Effector memory CD4-positive, alpha-beta T cell (primary cell): ENCODE measurements at places on chromosomes 3 and 15.

GRCh38 chr3:127796045-127796830 lies 26.1 kb downstream of the MGLL start:
- DNase-seq, result no peak

GRCh38 chr3:104347291-104347690 lies 1019.4 kb upstream of the ALCAM start:
- DNase-seq, result no peak

GRCh38 chr3:32140943-32141342 lies 34.5 kb downstream of the GPD1L start:
- DNase-seq, result no peak

DNA sequence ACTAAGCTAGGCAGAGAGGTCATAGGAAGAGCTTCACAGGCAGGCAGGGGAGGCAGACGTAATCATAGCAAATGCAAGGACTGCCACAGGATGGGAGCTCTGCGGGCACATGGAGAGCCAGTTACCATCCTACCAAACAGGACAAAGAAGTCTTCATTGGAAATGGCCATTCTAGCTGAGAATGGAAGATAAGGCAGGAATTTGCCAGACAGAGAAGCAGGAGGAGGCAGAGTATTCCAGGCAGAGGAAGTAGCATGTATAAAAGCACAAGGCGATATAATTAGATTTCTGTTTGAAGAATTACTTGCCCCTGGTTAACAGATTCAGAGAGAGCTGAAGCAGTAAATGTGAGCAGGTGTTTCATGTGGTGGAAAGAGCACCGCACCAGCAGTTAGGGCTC lies 3.5 kb upstream of the SEMA5B start:
- no peak for DNase-seq

GRCh38 chr3:72784226-72784625 lies 64.0 kb downstream of the SHQ1 start:
- DNase-seq, result no peak

- DNase-seq, result no peak
Observed at GRCh38 chr3:40333416-40333815, 23.9 kb downstream of the EIF1B start.

- no peak for DNase-seq
Observed at GRCh38 chr15:89138999-89139612, 50.9 kb downstream of the ABHD2 start.

DNA sequence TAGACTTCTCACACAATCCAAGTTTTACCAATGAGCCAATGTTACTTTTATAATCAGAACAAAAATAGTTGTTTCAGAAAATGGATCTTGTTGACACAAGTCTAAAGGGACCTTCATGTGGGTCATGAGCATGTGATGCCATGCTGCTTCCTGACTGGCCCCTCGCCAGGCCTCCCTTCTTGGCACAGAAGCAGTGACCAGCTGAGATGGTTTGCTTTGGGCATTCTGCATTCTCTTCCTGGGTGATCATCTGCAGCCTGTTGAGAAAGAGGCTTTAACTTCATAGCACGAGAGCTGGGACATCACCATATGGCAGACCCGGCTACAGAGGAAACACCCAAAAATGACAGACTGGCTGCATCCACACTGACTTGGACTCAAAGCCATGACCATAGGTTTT lies 45.7 kb downstream of the TGM4 start:
- DNase-seq, result no peak

GRCh38 chr15:61564785-61565184 lies 335.7 kb upstream of the RORA start:
- DNase-seq, result no peak

DNA sequence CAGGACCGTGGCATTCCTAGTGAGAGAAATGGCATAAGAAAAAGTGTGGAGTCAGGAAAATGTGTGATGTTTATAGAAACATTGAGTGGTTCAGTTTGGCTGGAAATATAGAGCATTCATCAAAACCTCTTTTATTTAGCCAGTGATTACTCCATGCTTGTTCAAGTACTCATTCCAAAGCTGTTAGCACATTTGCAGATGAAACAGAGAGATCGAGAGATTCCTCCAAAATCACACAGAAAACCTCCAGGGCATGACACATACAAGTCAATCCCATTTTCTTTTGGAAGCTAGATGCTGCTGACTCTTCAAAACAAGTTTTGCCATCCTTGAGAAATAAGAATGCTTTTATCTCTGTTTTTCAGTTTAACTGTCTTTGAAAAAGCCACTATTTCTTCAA lies 11.5 kb upstream of the MB21D2 start:
- no peak for DNase-seq

GRCh38 chr15:48282216-48282615 lies 49.0 kb upstream of the DUT start:
- DNase-seq, result no peak

DNA sequence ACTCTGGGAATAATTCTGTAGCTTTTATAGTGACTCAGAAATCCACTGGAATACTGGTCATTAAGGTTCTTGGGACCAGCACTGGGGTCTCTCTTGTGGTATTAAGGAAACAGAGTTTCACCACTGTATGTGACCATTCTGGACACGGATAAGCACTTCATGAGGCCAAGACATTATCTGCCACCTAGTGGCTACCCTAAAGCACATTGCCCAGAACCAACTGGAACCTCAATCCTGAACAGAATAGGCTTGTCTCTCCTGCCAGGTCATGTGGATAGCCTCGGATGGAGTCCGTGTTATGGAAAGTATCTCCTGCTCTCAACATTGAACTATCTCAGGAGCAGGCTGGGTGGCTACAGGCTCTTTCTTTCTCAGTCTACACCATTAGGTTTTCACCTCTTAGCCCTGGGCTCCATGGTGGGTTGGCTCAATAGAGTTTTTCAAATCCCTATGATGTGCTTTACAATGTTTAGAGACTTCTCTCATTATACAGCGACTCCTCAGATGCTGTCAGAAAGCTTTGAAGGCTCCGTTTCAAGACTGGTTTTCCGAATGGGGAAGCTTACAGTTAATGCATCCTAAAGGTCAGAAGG lies 167.6 kb upstream of the ST8SIA2 start:
- no peak for DNase-seq

GRCh38 chr3:4977853-4978203 lies 1.4 kb upstream of the BHLHE40 start:
- DNase-seq, result no peak

- peak; percentile 76 for DNase-seq
Observed at GRCh38 chr15:39624806-39625205, 43.9 kb downstream of the THBS1 start.

DNA sequence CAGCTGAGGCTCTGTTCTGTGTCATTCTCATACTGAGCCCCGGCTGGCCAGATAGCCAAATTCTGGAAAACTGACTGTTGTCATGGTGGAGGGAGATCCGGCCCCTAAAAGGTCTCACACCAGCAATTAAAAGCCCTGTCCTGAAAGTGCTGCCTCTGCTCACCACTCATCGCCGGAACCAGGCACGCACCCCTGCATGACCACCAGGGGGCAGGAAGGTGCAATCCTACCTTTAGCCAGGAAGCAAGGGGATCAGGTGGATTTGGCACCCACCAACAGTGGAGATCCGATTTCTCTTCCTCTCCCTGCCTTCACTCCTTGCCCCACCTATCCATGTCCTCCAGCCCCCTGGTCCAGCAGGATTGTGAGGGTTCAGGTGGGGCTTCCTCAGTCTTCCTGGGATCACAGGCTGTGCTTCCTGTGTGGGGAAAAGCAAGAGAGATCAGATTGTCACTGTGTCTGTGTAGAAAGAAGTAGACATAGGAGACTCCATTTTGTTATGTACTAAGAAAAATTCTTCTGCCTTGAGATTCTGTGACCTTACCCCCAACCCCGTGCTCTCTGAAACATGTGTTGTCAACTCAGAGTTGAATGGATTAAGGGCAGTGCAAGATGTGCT lies 16.1 kb upstream of the CACNA2D2 start:
- DNase-seq, result peak; percentile 41

GRCh38 chr15:70098461-70099166 lies 897 bp upstream of the TLE3 start:
- no peak for DNase-seq

GRCh38 chr3:197889204-197889930 lies 60.6 kb upstream of the RPL35A start:
- DNase-seq, result no peak

DNA sequence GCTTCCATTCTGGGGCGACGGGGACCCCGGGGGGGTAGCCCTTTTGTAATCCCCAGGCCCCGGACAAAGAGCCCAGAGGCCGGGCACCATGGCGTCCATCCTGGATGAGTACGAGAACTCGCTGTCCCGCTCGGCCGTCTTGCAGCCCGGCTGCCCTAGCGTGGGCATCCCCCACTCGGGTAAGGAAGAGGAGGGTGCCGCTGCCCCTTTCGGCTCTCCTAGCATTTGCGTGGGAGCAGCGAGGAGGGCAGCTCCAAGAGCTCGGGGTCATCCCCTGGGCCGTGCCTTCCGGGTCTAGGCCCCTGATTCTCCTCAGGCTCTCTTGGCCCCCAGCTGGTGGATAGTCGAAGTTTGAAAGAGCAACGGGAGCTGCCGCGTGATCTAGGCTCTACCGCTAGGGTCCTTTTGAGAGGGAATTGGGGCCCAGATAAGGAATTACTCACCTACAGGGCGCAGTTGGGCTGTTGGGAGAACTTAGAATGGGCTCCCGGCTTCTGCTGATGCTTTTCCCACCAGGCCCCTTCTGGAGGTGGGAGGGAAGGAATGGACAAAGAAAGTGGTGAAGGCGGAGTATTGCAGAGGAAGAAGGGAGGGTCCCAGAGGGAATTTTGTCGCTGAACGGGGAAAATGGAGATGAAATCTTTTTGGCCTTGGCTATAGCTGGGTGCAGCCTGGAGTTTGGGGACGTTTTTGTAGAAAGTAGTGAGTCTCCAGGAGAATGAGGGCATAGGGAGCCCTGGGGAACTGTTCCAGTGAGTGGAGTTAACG lies 615 bp downstream of the VPS18 start:
- DNase-seq, result peak; percentile 34

- DNase-seq, result no peak
Observed at GRCh38 chr15:63519548-63520178, 15.3 kb downstream of the USP3 start.

- no peak for DNase-seq
Observed at GRCh38 chr3:94171954-94172353, 109.1 kb downstream of the NSUN3 start.

GRCh38 chr15:31372635-31373091 lies 46.0 kb downstream of the KLF13 start:
- DNase-seq, result no peak

- no peak for DNase-seq
Observed at GRCh38 chr15:69074843-69075224, 60.3 kb downstream of the NOX5 start.

DNA sequence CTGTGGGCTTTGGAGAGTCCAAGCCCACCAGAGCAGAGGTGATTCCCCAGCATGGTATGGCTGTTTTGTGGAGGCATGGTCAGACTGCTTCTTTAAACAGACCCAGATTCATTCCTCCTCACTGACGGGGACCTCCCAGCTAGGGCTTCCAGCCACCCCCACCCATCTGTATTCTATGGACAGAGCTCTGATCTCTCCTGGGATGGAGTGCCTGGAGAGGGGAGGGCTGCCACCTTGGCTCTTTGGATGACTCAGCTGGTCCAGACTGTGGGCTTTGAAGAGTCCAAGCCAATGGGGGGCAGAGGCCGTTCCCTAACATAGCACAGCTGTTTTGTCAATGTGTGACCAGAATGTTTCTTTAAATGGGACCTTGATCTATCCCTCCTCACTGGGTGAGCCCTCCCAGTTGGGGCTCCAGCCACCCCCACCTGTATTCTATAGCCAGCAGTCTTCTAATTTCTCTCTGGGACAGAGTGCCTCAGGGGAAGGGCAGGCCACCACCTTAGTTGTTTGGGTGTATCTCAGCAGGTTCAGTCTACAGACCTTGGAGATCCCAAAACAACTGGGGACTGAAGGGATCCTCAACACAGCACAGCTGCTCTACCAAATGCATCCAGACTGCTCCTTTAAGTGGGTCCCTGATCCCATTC lies 122.0 kb upstream of the OSTN start:
- no peak for DNase-seq

- DNase-seq, result no peak
Observed at GRCh38 chr3:134885877-134886621, 91.0 kb downstream of the EPHB1 start.

GRCh38 chr3:53196575-53197407 lies 35.8 kb downstream of the PRKCD start:
- peak; percentile 14 for DNase-seq

DNA sequence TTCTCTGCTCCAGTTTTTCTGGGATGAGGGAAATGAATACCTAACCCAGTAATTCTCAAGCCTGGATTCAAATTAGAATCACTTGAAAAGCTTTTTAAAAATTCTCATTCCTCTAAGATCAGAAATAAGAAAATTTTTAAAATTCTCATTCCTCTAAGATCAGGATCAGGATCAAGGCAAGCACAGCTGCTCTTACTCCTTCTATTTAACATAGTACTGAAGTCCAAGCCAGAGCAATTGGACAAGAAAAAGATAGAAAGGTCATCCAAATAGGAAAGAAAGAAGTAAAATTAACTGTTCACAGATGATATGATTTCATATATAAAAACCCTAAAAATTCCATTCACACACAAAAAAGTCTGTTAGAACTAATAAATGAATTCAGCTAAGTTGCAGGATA lies 24.2 kb upstream of the CLRN1 start:
- no peak for DNase-seq

- DNase-seq, result no peak
Observed at GRCh38 chr3:109268181-109268580, 48.1 kb downstream of the DPPA2 start.

GRCh38 chr15:101173233-101174119 lies 78.4 kb downstream of the CHSY1 start:
- no peak for DNase-seq

GRCh38 chr15:31474059-31474868 lies 147.6 kb downstream of the KLF13 start:
- no peak for DNase-seq

DNA sequence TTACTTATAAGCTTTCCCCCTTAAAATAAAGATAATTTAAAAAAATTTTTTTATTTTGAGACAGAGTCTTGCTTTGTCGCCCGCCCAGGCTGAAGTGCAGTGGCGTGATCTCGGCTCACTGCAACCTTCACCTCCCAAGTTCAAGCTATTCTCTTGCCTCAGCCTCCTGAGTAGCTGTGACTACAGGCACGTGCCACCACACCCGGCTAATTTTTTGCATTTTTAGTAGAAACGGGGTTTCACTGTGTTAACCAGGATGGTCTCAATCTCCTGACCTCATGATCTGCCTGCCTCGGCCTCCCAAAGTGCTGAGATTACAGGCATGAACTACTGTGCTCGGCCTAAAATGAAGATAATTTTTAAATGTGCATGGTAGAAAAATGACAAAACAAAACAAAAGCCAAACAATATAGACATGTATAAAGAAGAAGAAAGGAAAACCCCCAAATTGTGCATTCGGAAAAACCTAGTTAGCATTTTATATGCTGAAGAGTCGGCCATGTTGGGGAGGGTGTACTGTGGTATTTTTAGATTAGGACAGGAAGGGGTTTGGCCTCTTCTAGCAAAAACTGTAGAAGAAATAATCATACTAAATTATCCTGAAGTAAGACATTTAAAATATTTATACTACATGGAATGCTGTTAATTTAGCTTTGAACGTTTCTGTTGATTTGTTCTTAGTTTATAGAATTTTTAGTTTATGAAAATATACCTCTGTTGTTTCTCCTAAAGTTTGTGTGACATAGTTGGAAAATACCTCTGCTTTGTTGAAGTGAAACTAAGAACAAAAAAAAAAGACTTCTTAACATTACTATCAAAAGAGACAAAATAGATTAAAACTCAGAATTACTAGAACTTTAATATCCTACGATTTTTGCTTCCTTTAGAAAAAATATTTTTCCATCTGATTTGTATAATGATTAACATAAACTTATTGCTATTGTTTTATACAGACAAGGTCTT lies 7.4 kb downstream of the APPL1 start:
- DNase-seq, result no peak

- no peak for DNase-seq
Observed at GRCh38 chr3:40035177-40035576, 225.8 kb downstream of the MYRIP start.

GRCh38 chr15:68208136-68208535 lies 3.0 kb upstream of the CALML4 start:
- no peak for DNase-seq
